ENCODE measurements at places on chromosomes 3 and 15.

DNA sequence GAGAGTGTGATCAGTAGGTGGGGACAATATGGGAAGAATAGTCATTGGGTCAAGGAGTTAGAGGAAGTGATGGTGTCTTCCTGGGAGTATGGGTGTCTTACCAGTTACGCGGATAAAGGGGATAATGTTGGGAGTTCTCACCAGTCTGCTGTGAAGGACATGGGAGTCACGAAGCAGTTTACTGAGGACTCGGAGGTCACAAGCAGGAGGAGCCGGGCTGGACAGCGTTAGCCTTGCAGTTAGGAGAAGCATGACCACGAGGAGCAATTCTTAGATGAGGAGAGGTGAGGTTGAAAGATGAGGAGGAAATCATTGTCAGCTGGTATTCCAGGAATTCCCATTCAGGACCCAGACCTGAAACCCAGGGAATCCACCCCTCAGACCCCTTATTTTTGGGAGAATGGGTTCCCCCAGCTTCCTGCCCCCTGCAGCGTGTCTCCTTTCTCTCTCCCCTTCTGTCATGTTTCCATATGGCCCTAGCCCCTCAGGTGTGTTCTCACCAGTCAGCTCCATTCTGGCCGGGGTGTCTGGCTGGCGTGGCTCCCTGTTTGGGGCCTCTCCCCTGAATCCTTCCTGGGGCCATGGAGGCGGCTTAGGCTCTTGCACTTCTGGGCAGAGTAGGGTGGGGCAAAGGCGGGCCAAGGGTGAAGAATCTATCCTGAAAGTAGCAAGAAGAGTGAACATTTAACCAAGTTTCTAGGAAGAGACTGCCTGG is 2.1 kb downstream of the THPO start:
- no peak for DNase-seq

DNA sequence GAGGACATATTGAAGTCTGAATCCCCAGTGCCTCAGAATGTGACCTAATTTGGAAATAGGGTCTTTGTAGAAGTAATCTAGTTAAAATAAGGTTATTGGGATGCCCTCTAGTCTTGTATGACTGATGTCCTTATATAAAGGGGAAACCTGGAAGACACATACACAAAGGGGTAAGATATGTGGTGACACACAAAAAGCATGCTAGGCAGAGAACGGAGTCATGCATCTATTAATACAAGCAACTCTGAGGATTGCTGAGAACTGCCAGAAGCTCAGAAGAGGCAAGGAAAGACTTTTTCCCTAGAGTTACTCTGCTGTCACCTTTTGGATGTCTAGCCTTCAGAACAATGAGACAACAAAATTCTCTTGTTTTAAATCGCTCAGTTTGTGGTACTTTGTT is 58.1 kb upstream of the TMEM108 start:
- DNase-seq: no peak

DNA sequence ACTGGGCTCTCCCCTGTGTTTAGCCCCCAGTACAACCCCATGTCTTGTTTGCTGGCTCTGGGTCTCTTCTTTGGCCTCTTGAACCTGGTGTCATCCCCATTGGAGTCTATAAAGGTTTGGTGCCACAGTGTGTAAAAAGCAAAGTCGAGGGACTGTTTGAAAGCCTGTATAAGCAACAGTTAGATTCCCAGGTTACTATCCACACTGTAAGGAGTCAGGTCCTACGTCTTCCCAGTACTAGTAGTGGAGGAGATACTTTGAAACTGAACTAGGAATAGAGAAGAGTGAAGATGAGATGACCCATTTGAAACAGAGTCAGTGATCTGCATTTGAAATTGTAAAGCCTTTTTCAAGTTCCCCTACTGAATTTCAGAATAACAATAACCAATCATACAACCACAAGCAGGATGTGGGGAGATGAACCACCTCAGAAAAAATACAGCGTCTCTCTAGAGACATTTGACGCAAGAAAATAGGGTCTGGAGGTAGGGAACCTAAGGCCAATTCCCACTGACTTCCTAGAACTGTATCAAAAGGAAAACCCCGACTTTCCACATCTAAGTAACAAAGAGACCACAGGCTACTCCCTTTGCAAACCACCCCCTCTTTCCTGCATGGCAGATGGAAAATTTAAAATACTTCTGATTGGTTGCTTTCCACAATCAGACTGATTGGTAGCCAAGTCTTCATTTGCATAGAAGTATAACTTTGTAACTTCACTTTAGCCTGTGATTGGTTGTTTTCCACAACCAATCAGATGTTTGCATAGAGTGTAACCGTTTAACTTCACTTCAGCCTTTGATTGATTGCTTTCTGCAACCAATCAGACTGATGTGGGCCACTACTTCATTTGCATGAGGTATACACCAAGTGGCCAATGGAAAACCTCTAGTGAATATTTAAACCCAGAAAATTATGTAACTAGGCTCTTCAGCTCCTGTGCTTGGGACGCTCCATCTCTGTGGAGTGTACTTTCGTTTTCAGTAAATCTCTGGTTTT is 49.9 kb upstream of the NEDD4 start:
- no peak for DNase-seq

- DNase-seq: no peak
Measured at GRCh38 chr3:186536883-186537844, 7.0 kb downstream of the CRYGS start.
